ENCODE measurements at places on chromosomes 3 and 15.

- DNase-seq = no peak
These were observed 241.9 kb downstream of the XXYLT1 start for GRCh38 chr3:195028877-195029606.

- DNase-seq = no peak
These were observed 93.7 kb upstream of the IMPG2 start for GRCh38 chr3:101414121-101414520.

- DNase-seq = peak; percentile 27
These were observed 129.8 kb downstream of the NSMCE3 start for GRCh38 chr15:29139540-29140459.

GRCh38 chr15:31357148-31357547, 30.5 kb downstream of the KLF13 start:
- DNase-seq = no peak
